CD4-positive, alpha-beta T cell treated with Interleukin-17A for 4 hours (primary cell): ENCODE measurements at places on chromosomes 3 and 15.

DNA sequence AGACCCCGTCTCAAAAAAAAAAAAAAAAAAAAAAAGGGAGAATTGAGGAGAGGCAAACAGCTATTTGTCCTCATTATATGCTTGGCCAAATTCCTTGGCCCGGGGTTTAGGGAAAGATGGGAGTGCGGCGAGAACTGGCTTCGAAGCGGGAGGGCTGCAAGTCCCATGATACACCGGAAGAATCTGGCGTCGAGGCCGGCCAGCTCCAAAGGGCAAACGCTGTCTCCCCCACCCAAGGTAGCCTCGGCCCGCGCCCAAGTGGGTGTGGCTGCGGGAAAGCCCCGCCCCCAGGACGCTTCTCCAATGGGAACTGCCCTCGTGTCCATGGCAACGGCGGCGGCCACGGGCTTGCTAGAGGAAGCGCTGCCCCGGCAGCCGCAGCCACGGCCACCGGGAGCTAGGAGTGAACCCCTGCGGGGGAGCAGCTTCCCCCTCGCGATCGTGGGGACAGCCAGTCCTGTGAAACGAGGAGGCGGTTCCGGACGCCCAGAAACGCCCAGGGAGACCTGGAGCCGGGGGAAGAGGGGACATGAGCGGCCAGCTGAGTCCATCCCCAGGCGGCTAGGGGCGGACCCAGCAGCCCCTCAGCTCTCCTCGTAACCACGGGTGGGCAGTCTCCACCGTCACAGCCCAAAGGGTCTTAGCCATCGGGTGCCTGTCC is at the start of gene TTLL13:
Gene TTLL13 (plus strand): TSS at position 354 of the 661 bp plus-strand sequence. CDS start 1,075 bp downstream, outside the sequence.
- DNase-seq: peak; percentile 80

- peak; percentile 24 for DNase-seq
Observed at GRCh38 chr3:71247221-71247957, 336.1 kb downstream of the FOXP1 start.

DNA sequence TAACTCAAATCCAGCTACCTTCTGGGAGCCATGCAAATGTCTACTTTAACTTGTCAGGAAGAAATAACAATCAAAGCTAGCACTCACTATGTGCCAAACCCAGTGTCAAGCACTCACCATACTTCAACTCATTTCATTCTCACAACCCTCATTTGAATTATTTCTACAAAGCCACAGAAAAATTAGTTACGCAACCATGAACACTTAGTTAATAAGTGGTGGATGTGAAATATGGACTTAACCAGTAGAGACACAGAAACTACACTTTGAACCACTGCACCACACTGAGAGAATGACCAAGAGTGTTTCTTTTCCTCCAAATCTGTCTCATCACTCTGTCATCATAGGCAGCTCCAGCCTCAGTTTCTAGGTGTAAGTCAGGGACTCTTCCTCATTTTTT is 91.0 kb upstream of the MBNL1 start:
- no peak for DNase-seq

DNA sequence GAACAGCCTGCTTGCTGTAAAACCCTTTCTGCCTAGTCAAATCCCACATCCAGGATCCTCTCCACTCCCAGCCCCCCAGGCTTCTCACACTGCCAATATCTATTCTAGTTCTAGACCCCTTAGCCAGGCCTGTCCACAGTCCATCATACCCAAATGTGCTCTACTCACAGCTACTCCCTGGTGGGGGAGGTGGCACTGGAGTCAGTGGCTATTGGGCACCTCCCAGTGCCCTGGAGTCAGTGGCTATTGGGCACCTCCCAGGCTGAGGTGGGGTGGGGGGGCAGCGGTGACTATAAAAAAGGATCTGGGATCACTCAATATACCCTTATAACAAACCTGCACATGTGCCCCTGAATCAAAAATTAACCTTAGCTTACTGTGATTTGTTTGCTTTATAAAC is 773 bp upstream of the DISP2 start:
- DNase-seq: no peak

DNA sequence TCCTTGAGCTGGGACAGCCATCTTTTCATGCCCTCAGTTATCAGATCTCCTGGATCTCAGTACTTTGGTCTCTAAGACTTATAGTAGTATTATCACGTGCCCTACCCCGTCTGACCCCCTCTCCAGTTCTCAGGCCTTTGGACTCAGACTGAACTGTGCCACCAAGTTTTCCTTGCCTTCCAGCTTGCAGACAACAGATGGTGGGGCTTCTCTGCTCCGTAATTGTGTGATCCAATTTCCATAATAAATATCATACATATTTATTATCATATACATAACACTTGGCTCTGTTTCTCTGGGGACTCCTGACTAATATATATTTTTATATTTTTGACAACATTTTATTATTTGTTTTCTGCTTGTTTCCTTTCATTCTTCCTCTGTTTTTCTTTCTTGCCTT is 458.8 kb upstream of the SEMA6D start:
- DNase-seq: no peak
